CD4-positive, alpha-beta T cell treated with Interleukin-6 for 4 hours (primary cell): ENCODE measurements at places on chromosomes 2 and 18.

DNA sequence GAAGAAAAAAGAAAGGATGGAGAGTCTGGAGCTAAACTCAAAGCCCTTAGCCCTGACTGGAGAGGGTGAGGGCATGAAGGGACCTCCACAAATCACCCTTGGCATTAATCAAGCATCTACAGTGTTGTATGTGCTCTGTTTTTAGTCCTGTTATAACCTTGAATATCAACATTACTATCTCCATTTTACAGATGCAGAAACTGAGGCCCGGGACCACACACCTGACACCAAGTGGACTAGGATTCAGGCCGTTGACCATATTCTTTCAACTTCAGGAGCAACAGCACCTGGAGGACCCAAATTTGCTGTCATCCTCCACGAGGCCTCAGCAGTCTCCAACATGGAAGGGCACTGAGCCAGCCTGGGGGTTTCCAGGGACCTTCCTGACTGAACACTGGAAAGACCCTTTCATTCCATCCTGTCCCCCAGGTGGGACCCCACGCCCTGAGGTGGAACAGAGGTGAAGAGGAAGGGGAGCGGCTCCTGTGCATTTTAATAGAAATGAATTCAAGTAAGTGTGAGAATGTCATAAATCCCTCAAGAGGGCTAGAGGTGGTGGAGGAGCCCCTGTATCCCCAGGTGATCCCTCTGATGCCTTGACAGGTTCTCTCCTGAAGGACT lies 41.0 kb downstream of the SERTAD2 start:
- no peak for DNase-seq

DNA sequence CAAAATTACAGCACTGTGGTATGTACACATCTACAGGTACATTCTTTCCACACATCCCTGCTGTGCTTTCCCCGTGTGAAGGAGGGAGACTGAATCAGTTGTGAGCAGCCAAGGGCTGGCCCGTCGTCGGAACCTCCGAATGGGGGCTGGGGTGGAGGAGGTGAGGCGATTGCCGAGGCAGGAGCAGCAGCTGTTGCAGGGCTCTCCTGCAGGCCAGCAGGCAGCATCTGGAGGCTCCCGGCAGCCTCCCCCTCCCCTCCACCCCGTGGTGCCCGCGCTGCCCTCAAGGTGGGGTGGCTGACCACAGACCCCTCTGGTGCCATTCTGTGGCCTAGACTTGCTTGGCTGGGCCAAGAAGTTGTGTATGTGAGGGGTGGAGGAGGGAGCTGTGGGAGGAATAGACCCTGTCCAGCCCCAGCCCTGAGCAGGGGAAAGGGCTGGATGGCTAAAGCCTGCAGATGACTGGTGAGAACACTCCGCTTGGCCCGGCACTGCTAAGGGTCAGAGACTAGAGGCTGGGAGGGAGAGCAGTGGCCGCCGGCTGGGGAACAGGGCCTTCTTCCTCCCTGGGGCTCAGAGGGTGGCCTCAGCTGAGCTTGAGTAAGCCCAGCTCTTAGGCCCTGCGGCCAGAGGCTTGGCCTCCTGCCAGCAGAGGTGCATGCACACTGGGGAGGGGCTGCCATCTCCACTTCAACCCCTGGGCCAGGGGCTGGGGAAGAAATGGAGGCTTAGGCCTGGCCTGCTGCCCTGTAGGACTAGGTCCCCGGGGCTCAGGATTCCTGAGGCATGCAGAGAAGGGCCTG lies 7.6 kb downstream of the STAMBP start:
- no peak for DNase-seq

GRCh38 chr2:195830968-195831950 lies 174.2 kb downstream of the SLC39A10 start:
- no peak for DNase-seq

DNA sequence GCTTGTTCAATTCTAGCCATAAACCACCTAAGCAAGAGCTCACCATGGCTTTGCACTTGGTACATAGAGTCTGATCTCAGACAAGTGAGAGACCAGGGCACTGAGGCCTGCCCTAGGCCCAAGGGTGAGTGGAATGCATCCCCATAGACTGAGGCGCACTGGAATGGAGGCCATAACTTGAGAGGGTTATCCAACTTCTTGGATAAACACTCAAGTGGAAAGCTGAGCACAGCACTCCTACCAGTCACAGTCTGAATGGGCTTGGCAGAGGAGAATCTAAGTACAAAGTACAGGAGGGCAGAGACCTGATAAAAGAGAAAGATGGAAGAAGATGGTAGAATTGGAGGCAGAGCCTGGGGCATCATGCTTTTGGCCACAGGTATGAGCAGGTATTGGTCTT lies 30.4 kb upstream of the CASP10 start:
- DNase-seq = no peak

GRCh38 chr2:142134911-142135310 lies 4.1 kb upstream of the LRP1B start:
- no peak for DNase-seq

DNA sequence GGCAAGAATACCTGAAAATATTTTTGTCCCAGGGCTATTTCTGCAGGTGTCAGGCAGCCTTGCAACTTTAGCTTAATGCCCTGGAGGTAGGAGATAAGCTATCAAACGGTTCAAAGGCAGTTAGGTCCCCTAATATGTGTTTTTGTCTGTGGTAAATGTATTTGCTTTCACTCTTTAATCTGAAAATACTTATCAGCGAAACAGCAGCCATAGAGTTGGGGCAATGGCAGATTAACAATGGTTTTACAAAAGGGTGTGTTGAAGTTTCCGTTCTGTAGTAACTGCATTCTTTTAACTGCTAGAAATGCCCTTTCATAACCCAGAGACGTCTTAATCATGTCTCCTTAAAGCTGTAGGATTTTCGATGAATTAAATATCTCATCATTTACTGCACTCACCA lies 265.0 kb upstream of the TRIB2 start:
- DNase-seq = peak; percentile 6

DNA sequence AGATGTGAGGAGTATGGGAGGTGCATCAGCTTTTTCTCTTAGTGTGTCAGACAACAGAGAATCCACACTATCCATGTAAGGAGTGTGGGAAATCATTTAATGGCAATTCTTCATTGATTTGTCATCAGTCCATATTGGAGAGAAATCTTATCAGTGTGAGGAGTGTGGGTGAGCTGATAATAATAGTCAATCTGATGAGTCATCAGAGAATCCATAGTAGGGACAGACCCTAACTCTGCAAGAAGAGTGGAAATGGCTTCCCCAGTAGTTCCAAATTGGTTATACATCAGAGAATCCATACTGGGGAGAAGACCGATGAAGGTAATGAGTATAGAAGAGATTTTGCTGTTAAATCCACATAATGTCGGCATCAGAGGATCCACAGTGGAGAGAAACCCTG lies 150.5 kb upstream of the THUMPD2 start:
- no peak for DNase-seq

DNA sequence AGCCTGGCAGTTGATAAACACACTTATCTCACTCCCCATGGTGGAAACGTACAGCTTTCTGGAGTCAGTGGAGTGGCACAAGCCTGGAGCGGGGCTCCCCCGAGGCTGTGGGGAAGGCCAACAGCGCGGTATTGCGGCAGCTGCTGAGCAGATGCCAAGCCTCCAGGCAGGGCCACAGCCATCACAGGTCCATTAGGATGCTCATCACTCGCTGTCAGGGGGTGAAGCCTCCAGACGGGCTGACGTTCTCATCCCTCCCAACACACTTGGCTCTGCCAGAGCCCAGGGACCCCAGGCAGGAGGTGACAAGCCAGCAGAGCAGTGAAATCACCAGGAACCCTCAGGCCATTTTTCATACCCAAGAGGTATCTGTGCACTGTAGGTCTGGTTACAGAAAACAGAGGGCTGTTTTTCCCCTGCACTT lies 529.2 kb upstream of the KLHL29 start:
- no peak for DNase-seq

GRCh38 chr2:108385411-108386071 lies 7.8 kb downstream of the SULT1C4 start:
- no peak for DNase-seq

- no peak for DNase-seq
Observed at GRCh38 chr2:182406221-182406620, 20.6 kb downstream of the PDE1A start.

- no peak for DNase-seq
Observed at GRCh38 chr2:187644981-187645380, 90.7 kb upstream of the TFPI start.

DNA sequence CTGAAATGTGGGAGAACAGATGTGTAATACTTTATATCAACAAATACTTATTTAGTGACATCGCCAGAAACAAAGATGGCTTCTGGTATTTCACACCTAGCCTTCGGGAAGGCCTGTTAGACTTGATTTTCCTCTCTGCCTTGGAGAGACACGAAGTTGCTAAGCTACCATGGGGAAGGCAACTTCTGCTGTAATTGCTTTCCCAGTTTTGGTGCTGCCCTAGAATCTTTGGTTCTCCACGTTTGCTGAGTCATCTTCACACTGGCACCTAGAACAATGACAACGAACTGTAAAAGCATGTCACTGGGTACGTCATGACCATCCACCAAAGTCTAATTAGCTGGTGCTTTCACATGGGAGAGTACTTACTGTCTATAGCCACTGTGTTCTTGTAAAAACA lies 58.7 kb upstream of the ACTR3 start:
- DNase-seq = no peak

DNA sequence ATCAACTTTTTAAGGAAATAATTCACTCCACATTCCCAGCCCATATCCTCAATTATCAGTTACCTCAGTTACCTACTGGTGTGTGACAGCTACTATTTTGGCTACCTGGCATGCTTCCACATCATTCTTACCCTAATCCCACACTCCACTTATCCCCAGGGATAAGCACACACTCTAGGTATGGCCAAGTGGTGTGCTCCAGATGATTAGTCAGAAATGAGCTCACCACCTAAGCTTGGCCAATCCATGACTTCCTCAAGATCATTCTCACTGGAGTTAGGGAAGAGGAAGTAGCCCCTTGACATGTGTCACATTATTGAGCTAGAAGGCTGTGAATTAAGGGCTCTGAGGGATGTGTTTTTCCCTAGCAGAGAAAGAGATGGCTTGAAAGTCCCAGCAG lies 20.9 kb upstream of the SMAD4 start:
- DNase-seq = no peak

- DNase-seq = no peak
Observed at GRCh38 chr2:131493199-131493968, 1.2 kb upstream of the MZT2A start.

DNA sequence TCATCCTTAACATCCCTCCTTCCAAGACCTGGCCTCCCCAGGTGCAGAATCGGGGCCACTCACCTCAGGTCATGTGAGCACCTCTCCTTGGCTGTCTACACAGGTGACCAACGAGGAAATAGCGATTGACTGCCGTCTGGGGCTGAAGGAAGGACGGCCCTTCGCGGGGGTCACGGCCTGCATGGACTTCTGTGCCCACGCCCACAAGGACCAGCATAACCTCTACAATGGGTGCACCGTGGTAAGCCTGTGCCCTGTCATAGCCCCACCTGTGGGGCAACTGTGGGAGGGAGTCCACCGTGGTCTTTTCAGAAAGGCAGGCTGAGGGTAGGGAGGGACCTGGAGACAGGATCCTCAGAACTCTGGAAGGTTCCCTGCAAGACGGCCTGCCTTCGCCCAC lies 54.3 kb downstream of the BOLA3 start:
- DNase-seq = no peak

DNA sequence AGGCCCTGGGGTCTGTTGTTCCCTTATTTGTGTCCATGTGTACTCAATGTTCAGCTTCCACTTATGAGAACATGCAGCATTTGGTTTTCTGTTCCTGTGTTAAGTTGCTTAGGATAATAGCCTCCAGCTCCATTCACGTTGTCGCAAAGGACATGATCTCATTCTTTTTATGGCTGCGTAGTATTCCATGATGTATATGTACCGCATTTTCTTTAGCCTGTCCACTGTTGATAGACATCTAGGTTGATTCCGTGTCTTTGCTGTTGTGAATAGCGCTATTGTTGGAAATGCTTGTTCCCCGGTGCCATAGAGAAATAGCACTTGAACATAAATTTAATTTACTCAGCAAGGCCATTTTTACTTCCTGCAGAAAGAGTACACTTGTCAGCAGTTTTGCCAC lies 51.3 kb upstream of the EPAS1 start:
- DNase-seq = no peak

- DNase-seq = no peak
Observed at GRCh38 chr2:100707016-100707947, 112.7 kb upstream of the NPAS2 start.

GRCh38 chr18:59605633-59606192 lies 91.5 kb downstream of the CCBE1 start:
- no peak for DNase-seq

- no peak for DNase-seq
Observed at GRCh38 chr2:196988639-196989038, 62.1 kb upstream of the PGAP1 start.

- no peak for DNase-seq
Observed at GRCh38 chr2:71778514-71778913, 325.2 kb downstream of the DYSF start.

- no peak for DNase-seq
Observed at GRCh38 chr2:158509928-158510797, 53.4 kb downstream of the PKP4 start.

DNA sequence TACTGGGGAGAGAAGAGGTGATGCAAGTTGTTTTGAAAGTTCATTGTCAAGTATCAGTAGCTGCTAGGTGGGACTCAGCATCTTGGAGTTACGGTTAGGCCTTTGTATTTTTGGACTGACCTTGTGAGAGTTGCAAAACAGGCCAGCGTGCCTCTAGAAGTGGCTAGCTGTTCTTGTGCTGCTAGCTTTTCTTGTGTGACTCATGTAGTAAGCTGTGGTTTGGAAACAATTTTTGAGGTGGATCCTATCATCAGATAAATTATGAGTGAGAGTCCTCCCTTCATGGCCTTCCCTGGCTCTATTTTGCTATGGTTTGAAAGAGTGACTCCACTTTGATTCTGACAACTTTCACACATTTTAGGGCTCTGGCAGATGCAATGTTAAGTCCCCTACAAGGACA lies 409.2 kb upstream of the HS6ST1 start:
- no peak for DNase-seq

DNA sequence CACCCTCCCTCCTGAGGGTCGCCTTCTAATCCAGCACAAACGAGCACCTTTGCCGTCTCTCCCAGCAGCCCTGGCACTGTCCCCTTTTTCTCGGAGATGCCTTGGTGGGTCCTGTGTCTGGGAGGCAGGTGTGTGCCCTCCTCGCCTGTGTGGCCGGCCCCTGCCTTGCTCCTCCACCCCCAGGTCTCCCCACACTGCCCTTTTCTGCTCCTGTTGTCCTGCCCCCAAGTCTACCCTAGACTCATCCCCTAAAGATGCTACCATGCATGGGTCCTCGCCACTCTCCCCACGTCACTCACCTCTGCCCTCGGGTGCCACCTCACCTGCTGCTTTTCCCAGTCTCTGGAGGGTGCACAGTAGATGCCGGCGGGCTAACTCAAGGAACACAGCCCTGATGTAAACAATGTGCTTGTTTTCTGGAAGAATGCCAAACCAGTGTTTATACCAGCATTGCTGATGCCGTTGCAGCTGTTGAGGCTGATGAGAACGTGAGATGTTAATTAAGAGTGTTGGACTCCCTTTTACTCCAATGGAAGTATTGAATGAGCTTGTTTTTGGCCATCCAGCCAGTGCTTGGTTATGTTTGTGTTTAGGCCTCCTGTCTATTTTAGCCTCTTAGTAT lies 223.1 kb downstream of the AGAP1 start:
- DNase-seq = no peak
